Melanocyte of skin (primary cell): ENCODE measurements at places on chromosomes 16 and 17. TPM values are rescaled to one million over a fixed set of nuclear protein-coding genes. Genes with fewer than 3 reads are reported as not detected.

CD300LG gene
- total RNA-seq, result not detected in 2 replicates

SOX8 gene
- 14.3 and 18.5 TPM in 2 replicates for total RNA-seq

KRTAP4-3 gene
- total RNA-seq, result not detected in 2 replicates

SLC47A1 gene
- total RNA-seq, result 9.3 and 9.5 TPM in 2 replicates

C16orf96 gene
- total RNA-seq, result under 0.01 TPM in 1 of 2 replicates, not detected in the other

PRDM7 gene
- 14.2 and 30.6 TPM in 2 replicates for total RNA-seq

ELOB gene
- total RNA-seq, result 224 and 238 TPM in 2 replicates
